ENCODE measurements at places on chromosomes 2 and 18.

GRCh38 chr2:224969633-224970260 lies 72.5 kb downstream of the DOCK10 start:
- DNase-seq, result no peak

- no peak for DNase-seq
Observed at GRCh38 chr18:47067648-47068047, 32.2 kb upstream of the ELOA2 start.

GRCh38 chr18:58266291-58266690 lies 222.3 kb downstream of the NEDD4L start:
- DNase-seq, result no peak

DNA sequence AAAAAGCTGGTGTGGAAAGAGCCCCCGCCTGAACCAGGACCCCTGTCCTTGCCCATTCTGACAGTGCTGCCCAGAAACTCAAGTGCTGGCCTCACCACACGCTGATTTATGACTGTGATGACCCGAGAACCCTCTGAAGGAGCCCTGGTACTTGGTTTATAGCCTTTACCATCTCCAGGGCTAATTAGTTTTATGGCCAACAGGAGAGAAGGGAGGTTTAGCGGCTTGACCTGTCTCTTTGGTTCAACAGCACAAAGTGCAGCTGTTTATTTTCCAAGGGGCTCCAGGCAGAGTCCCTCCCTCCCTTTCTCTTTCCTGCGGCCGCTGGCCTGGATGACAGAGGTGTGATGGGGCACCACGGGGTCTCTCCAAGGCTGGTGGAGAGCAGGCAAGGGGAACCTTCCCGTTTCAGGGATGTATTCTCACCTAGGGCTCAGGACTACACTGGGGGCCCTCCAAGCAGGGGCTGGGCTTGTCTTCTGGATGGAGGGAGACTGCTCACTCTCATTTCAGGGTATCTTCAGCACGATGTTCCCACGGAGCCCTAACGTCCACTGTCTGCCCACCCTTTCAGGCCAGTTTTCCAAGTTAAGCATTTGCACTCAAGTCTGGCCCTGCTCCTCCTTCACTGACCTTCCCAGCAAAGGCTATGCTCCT lies 174.2 kb upstream of the GLI2 start:
- DNase-seq, result no peak

GRCh38 chr2:120552800-120553481 lies 182.7 kb upstream of the GLI2 start:
- DNase-seq, result no peak

DNA sequence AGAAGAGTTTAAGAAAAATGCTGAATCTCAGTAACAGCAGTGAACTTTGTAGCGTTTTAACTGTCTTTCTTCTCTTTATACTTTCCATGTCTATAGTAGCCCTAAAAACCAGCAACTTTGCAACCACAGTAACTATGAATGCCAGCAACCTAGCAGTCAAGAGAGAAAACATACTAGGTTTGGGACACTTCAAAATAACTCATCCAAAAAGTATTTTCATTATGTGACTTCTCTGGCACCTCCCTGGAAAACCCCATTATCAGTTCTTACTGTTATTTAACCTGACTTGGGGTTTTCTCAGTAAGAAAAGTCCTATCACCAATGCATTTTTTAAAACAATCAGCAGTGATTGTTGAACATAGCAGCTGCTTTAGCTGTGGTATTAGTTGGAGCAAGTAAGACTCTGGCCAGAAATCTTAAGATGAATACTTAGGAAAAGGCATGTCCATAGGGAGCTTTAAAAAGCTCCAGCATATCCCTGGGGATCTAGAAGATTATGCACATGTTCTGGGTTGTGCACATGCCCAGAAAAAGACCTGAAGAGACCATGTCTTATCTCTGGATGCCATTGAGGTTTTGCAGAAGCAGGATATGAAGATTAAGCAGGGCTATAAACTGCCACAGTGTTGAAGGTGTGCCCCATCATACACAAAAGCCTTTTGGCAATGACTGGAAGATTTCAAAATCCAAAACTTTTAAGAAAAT lies 411.3 kb downstream of the CMPK2 start:
- DNase-seq, result no peak

Measured in DMS79 (cell line).